Stimulated activated CD4-positive, alpha-beta T cell treated with anti-CD3 and anti-CD28 coated beads, Interleukin-2, amount 100 ng/mL, for 4 hours (primary cell): ENCODE measurements at places on chromosomes 2 and 18.

DNA sequence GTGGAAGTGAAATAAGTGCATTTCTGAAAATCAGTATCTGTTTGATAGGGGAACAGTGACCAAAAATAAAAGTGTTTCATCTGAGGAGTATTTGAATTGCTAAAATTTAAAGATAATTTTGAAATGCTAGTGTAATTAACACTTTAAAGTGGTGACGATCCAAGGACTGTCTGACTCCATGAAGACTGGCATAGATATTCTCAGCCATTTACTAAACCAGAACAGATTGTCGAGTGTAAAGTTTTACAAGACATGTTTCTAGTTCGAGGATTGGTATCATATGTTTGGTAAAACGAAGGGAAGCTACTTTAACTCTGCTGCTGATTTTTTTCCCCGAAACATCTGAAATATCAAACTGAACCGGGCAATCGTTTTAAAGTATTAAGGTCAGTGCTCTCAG lies 417.9 kb downstream of the EPHA4 start:
- DNase-seq: no peak

- DNase-seq: no peak
These were observed at the start of gene KCNK3 for GRCh38 chr2:26692279-26692896. KCNK3 (plus strand) TSS chr2:26692722; CDS start chr2:26692876, 154 bp downstream.

DNA sequence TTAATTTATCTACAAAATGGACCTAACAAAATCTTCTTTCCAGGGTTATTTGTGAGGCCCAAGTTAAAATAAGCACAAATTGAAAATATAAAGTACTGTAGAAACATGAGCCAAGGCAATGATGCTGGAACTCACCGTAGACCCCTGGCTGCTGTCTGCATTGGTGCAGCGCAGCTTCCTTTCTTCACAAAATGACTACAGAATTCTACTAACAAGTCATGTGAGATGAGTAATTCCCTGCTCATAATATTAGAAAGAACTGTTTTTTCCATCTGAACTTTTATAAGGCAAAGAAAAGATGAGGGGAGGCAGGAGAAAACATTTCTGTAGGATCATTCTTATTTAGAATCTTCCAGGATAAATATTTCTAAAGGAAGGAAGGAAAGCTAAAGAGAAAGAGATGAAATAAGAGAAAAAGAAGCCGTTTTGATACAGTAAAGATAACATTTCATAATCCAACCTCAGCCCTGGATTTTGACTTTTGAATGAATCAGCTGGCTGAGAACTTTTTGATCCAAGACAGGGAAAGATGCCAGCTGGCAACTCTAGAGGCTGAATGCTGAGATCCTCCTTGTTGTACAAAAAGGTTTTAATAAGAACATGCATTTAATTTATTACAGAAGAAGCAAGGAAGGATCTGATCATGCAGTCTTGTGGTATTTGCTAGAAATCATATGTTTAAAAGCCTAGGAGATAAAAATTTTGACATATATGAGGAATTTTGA lies 183.9 kb upstream of the KLHL14 start:
- DNase-seq: no peak

GRCh38 chr18:12839526-12840196 lies 44.4 kb downstream of the PTPN2 start:
- peak; percentile 53 for DNase-seq

DNA sequence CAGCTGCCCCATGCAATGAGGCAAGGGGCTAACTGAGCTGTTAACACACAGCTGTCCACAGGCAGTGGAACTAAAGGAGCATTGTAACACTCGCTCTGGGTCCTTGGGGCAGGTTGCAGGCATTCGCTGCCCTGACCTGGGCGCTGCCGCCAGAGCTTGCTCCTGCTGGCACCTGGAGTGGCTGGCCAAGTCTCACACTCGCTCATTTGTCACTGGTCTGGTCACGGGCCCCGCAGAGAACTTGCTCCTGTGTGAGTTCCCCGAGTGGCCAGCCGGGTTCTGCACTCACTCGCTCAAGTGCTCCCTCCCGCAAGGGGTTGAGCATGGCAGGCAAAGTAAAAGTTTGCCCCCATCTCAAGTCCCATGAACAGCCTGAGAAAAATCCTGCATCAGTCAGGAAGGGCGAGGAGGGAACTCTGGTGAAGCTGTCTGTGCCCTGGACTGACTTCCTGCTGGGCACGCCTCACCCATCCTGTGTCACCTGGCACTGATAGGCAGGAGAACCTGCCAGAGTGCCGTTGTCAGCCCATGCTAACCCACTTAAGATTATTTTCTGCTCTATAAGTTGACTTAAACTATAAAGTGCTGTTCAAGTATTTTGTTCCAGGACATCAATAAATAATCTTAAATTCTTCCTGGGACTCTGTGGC lies 934.8 kb upstream of the GYPC start:
- DNase-seq: no peak

- no peak for DNase-seq
These were observed 203.3 kb downstream of the LRP1B start for GRCh38 chr2:141927536-141927935.
